ENCODE measurements at places on chromosomes 1 and 21.

- DNase-seq: no peak
Measured at GRCh38 chr1:63795455-63795854, 21.6 kb downstream of the ROR1 start.

DNA sequence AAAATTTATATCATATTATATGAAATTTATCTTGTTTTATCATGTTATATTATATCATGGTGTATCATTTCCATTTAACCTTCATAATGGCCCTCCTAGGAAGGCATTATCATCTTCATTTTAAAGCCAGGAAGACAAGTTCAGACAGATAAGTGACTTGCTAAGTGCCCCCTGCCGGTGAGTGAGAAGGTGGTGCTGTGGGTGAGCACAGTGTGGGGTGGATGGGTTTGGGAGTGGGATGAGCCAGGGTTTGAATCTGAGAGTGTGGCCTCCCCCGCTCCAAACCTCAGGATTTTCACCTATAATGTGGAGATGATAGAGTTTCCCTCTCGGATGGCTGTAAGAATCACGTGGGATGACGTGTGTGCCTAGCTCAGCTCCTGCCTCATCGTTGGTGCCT lies 108.7 kb upstream of the IGSF21 start:
- peak; percentile 2 for DNase-seq

GRCh38 chr1:19828546-19828945 lies 13.5 kb upstream of the RNF186 start:
- DNase-seq: peak; percentile 25

DNA sequence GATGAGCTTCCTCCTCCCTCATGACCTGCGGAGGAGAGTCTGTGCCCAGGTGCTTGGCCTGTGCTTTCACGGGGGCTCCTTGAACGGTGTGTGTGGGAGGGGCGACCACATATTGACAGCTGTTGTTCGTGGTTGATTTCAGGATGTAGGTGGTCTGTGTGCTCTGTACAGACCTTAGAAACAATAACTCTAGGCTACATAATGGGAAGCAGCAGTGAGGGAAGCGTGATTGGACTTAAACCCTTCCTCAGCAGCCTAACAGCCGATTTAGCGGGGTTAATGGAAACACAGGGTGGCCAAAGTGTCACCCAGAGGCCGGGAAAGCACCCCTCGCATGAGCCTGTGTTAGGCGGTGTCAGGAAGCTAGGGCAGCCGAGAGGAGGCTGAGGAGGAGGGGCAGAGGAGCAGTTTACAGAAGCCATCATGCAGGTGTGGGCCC lies 56.0 kb downstream of the TBCE start:
- no peak for DNase-seq

DNA sequence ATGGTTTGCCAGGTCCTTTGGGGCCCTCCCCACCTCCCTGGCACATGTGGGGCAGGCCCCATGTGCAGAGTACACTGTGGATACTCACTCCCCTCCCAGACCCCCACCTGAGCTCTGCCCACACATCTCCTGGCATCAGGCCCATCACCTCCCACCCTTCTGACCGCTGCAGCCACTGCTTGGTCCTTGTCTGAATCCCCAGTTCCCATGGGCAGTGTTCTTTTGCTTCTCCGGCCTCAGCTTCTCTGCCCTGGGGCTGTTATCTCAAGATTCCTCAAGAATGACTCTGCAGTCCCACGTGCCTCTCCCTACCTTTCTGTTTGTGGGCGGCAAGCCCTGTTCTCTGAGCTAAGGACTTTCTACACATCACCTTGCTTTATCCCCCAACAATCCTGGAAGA lies 187.7 kb upstream of the EDN2 start:
- peak; percentile 62 for DNase-seq

DNA sequence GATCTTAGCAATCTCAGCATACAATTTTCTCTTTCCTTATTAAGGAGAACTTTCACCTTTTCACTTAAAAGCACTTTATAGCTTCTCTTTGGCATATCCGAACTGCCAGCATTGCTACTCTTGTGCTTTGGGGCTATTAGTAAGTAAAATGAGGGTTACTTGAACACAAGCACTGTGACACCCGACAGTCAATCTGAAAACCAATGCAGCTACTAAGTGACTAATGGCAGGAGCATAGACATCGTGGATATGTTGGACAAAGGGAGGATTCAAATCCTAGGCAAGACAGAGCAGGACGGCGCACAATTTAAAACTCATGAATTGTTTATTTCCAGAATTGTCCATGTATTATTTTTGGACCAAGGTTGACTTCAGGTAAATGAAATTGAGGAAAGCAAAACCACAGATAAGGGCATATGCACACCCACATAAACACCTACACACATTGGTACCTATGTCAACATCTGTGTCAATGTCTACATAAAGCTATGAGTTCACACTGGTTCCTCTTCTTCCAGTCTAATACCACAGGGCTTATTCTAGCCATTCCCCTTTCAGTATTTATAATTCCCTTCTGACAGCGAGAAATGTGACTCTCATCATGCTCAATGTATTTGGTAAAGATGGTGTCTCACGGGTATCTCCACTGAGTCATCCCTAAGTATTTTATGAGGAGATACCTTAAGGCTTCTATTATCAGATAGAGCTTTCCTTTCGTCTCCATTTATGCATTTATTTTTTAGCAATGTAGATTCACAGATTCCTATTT lies 75.3 kb upstream of the RALGPS2 start:
- no peak for DNase-seq

GRCh38 chr1:109240158-109241152 lies 8.9 kb upstream of the CELSR2 start:
- DNase-seq: peak; percentile 72

- DNase-seq: no peak
Measured at GRCh38 chr1:71738256-71738655, 544.1 kb downstream of the NEGR1 start.

- peak; percentile 90 for DNase-seq
Measured at GRCh38 chr21:36471254-36471723, 8.6 kb downstream of the CLDN14 start.

GRCh38 chr1:11053758-11054137 lies 6.1 kb downstream of the SRM start:
- DNase-seq: no peak

DNA sequence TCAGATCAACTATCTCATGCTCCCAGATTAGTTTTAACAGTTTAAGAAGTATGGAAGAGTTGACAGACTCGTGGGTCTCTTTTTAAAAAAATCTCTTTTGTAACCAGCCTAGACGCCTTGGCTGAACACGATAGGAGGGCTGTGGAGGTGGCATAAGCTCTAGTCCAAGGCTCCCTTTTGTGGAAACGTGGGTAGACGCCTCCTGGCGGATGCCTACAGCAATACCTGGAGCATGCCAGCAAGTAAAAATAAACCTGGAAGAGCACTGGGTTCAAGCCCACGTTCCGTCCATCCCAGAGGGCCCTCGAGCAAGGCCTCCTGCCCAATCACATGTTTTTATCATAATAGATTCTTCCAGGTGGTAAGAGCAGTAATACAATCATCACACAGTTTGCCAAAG lies 87.9 kb downstream of the RGS7 start:
- DNase-seq: no peak

- no peak for DNase-seq
Measured at GRCh38 chr1:203093754-203094410, 8.1 kb upstream of the MYOG start.

DNA sequence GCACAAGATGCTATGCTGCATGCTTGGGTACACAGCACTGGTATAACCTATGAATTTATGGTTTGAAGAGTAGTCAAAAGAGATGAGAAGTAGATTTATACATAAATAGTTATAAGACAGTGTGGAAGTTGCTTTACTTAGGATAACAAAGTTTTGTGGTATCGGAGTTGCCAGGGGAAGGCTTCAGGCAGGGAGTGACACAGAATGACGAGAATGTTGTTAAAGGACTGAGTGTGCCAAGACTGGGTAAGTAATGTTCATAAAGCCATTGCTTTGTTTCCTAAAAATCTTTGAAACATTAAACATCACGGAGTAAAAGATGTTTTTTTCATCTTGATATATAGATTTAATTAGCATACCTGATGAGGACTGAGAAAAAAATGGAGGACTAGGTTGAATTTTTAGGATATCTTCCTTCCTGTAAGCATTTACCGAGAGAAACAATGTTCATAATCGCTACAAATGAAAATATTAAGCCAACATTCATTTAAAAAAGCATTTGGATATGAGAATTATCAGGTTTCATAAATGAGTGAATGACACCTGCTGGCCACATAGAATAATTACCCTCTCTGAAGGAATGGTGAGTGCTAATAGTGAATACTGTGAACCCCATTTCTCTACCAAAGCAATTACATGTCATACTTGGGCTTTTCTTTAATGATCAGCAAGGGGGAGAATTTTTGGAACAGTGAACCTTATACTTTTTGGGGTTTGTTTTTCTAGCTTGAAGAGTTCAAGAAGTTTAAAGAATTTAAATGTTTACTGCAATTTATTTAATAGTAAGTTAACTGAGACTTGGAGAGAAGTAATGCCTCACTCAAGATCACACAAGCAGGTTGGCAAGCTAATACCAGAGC lies 28.4 kb downstream of the EXTL2 start:
- DNase-seq: peak; percentile 80

DNA sequence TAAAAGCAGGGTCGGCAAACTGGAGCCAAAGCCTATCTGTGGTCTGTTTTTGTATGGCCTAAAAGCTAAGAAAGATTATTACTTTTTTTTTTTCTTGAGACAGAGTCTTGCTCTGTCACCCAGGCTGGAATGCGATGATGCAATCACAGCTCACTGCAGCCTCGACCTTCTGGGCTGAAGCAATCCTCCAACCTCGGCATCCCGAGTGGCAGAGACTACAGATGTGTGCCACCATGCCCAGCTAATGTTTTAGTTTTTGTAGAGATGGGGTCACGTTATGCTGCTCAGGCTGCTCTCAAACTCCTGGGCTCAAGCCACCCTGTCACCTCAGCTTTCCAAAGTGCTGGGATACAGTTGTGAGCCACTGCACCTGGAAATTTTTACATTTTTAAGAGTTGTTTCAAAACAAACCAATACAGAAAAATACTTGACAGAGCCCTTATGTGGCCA lies 6.5 kb upstream of the GLRX2 start:
- peak; percentile 88 for DNase-seq

GRCh38 chr1:239982762-239983161 lies 108.9 kb upstream of the FMN2 start:
- DNase-seq: no peak

GRCh38 chr1:1596493-1597274 lies 3.3 kb downstream of the FNDC10 start:
- no peak for DNase-seq

GRCh38 chr1:32709075-32709474 lies 6.5 kb upstream of the SYNC start:
- no peak for DNase-seq

GRCh38 chr1:93822730-93823425 lies 56.1 kb downstream of the DNTTIP2 start:
- no peak for DNase-seq

GRCh38 chr1:195415584-195415983 lies 1192.7 kb downstream of the KCNT2 start:
- no peak for DNase-seq

- peak; percentile 19 for DNase-seq
Measured at GRCh38 chr1:156766298-156767100, 836 bp upstream of the PRCC start.

GRCh38 chr1:65757531-65757930 lies 35.2 kb upstream of the PDE4B start:
- no peak for DNase-seq

GRCh38 chr21:41009398-41010100 lies 158.4 kb upstream of the BACE2 start:
- no peak for DNase-seq

- no peak for DNase-seq
Measured at GRCh38 chr1:55569417-55569816, 354.3 kb upstream of the USP24 start.

- DNase-seq: no peak
Measured at GRCh38 chr1:3599286-3599811, 12.0 kb downstream of the MEGF6 start.

- no peak for DNase-seq
Measured at GRCh38 chr21:46220275-46220810, 8.2 kb downstream of the LSS start.

GRCh38 chr1:26538480-26539412 lies 9.2 kb downstream of the RPS6KA1 start:
- peak; percentile 47 for DNase-seq

- no peak for DNase-seq
Measured at GRCh38 chr1:188140958-188141357, 1312.2 kb downstream of the PLA2G4A start.

DNA sequence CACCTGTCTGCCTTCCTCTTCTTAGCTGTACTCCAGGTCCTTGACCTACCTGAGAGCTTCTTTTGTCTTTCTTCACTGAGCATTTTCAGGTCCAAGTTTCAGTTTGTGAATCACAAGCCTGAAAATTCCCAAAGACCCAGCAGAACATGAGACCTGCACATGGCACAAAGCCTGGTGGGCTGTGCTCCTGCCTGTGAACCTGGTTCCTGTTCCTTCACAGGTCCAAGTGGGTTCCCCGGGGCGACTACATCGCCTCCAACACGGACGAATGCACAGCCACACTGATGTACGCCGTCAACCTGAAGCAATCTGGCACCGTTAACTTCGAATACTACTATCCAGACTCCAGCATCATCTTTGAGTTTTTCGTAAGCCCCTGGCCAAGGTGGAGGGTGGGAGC lies 42.1 kb upstream of the SARS1 start:
- no peak for DNase-seq

GRCh38 chr1:229148041-229148671 lies 122.8 kb upstream of the RAB4A start:
- peak; percentile 37 for DNase-seq

DNA sequence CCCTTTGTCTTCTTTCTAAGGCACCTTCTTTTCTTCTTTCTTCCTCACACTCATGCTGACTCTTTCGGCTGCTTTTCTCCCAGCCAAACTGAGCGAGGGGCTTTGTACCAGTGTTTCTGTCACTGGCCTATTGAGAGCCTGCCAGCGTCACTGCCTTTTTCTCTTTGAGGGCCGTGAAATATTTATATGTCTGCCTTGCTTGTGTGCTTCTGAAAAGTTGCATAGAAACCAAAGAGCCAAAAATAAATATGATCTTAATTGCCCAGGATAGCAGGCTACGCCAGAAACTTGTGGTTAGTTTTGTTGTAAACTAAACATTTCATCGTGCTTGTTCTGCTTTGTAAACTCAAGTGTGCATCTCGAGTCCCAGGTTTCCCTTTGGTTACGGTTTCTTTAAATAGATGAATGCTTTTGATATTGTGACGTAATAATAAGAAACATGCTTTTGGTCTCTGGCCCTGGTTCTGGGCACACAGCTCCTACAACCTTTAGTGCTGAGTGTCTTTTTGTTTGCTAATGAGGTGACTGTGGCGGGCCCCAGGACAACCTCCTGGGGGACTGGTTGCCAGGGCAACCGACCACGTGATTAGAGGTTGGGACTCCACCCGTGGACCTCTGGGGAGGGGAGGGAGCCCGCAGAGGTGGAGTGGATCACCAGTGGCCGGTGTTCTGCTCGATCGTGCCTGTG lies 10.8 kb downstream of the SLC37A1 start:
- DNase-seq: peak; percentile 60
